Vagina (tissue), 2 donors: ENCODE measurements at places on chromosomes 4 and X.

DNA sequence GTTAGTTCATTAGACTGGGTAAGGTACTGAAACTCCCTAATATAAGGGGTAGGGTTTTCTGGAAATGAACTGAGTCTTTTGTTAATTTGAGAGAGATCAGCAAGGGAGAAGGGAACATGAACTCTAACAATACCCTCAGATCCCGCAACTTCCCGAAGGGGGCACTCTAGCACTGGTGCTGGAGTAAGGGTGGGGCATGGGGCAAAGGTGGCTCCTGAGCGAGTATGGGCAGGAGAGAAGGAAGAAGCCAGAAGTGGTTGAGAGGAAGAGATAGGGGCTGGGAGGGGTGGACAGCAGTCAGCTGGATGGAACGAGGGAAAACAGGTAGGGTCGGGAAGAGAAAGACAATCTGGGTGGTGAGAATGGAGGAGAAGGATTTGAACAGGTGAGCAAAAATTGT, 183.2 kb upstream of the MAGEE2 start:
- DNase-seq = no peak

- DNase-seq = no peak
These were observed 168.9 kb upstream of the ATOH1 start for GRCh38 chr4:93659629-93660028.

DNA sequence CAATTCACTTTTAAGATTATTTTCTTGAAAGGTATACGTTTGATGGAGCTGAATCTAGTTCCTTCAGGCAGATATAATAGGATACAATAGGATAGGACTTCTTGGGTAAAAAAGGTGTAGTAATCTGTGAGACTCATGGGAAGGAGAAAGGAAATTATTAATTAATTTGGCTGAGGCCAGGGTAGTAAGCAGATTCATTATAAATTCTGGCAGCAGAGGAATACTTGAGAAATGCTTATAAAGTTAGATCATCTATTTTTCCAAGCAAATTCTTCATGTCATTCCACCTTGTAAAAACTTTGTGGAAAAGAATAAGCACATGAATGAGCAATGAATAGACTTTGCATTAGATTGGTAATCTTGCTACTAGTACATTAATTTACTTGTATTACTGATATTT, 46.9 kb downstream of the GYPE start:
- DNase-seq = no peak

GRCh38 chr4:93433840-93434239, 394.7 kb upstream of the ATOH1 start:
- DNase-seq = no peak

DNA sequence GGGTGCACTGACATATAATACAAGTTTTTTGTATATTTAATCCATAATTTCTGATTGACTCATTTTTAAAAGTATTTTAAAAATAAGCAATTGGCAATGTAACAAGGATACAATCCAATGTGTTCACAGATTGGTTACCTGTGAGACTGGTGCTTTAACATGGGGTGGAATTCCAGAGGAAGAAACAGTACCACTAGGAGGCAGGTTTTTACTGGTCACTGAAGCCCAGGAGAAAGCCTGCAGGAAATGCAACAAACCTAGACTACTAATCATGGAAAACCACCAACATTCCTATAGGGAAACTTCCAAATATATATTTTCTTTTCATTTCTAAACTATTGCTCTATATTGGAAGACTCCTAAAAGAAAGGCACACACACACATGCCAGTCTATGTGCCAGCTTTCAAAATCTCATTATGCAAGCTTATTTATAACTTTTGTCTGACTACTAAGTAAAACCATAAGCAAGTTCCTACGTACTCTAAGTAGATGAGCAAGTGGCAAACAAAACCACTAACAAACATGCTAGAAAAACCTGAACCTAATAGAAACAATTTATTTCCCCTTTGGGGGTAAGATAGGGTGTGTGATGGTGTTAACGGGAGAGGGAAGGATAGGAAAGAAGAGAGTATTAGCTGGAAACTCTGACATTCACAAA, 19.2 kb downstream of the G3BP2 start:
- no peak for DNase-seq
